ENCODE measurements at places on chromosomes 16 and 17.

DNA sequence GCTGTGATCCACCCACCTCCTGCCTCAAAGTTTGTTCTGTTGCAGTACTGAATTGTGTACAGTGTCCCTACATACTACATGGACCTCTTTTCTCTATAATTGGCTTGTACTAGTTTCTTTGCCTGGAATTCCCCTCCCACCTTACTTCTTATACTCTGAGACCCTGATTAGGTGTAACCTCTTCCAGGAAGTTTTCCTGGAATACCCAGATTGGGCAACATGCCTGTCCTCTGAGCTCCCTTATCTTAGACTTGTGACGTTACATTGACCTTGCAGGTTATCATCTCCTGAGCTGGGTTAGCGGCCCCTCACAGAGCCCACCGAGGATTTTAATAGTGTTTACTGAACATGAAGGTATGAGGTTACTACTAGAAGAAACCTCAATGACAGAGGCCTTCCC, 237.0 kb downstream of the ZNF423 start:
- DNase-seq: no peak

DNA sequence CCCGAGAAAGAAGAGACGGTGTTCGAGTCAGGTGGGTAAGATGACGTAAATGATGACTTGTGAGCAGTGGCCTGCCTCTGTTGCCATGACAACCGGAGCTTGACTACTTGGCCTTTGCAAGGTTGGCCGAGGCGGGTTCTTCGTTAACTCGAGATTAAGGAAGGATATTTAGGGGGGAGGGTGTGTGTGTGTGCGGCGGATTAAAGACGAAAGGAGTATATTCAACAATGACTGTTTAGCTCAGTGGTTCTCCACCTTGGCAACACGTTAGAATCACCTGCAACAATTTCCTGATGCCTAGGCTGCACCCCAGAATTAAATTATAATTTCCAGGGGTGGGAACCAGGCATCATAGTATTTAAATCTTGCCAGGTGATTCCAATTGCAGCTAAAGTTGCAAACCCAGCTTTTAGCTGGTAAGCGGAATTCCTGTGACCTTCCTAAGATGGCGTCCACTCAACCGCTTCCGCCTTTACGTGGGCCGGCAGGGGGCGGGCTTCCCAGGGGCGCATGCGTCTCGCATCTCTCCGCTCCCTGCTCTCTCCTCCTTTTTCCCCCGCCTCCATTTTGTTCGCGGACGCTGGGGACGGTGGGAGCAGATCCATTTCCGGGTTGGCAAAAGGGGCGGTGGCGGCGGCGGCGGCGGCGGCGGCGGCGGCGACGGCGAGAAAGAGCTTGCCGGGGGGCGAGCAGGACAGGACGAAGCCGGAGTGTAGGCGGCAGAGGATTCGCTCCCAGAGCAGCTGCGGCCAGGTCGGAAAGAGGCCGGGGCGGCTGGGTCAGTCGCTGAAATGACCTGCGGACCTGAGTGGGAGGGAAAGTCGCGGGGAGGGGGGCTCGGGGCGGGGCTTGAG, at the start of gene WIPF2:
TSS of gene WIPF2 (plus strand) at position 565 of the 854 bp plus-strand sequence. CDS start 37,156 bp downstream, outside the sequence.
- peak; percentile 98 for DNase-seq

DNA sequence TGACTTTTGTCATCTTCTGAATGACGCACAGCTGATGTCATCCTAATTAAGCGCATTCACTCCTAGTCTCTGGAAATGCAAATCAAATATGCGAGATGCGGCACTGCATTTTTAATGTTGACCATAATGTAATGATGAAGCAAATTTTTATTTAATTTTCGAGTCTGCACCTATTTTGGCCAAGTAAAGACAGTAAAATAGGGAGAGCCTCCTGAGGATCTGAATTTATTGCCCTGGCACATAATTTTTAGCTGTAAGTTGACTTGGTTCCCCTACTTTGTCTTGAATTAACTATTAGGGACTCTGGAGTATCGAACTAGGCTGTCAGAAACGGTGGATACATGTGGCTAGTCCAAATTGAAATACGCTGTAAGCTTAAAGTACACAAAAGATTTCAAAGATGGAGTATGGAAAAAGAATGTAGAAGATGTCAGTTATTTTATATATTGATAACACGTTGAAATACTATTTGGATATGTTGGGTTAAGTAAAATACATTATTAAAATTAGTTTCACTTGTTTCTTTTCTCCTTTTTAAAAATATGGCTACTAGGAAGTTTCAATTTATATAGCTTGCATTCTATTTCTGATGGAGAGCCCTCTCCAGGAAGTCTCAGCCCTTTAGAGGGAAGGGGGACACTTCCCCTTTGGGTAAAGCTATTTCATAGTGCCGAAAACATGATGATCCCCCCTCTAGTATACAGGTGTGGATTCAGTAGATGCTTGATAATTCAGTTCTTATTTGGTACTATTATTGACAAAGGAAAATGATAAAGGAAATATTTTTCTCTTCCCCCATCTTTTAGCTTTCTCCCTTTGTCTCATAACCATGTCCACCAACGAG, 991 bp downstream of the KPNA2 start:
- no peak for DNase-seq

GRCh38 chr17:67253384-67253783, 8.4 kb upstream of the HELZ start:
- DNase-seq: no peak

- no peak for DNase-seq
Observed at GRCh38 chr16:53817117-53817755, 113.3 kb downstream of the FTO start.

- peak; percentile 11 for DNase-seq
Observed at GRCh38 chr17:9217151-9218056, 196.1 kb downstream of the NTN1 start.

DNA sequence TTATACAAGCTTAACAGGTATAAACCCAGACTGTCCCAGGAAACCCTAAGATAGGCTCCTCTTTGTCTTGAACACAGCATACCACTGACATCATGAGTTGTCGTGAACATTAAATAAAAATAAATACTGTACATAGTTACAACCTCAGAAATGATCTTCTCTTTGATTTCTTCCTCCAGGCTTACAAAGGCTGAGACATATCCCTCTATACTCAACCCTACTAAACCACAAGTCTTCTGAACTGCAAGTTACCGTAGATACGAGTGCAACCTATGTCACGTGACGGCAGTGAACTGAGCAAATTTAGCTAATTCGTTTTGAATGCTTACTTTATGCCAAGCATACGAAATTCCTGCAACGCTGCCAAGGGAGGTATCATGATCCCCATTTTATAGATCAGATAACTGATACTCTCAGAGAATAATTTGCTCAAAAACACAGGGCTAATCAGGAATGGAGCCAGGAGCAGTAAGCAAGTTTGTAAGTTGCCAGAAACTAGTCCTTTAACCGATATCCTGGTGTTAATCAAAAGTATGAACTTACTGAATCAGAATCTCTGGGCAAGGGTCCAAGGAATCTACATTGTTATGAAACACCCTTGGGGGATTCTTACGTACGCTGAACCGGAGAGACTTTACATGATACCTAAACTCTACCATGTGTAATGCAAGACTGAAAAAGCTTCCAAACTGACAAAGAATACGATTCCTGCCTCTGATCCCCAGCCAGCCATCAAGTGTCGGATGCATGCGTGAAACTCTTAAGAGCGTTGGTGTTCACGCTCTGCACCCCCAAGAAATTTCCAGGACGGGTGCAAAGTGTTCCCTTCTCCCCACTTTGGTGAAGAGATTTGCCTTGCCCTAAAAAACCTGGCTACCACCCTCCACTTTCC, 106.2 kb downstream of the XYLT1 start:
- no peak for DNase-seq

DNA sequence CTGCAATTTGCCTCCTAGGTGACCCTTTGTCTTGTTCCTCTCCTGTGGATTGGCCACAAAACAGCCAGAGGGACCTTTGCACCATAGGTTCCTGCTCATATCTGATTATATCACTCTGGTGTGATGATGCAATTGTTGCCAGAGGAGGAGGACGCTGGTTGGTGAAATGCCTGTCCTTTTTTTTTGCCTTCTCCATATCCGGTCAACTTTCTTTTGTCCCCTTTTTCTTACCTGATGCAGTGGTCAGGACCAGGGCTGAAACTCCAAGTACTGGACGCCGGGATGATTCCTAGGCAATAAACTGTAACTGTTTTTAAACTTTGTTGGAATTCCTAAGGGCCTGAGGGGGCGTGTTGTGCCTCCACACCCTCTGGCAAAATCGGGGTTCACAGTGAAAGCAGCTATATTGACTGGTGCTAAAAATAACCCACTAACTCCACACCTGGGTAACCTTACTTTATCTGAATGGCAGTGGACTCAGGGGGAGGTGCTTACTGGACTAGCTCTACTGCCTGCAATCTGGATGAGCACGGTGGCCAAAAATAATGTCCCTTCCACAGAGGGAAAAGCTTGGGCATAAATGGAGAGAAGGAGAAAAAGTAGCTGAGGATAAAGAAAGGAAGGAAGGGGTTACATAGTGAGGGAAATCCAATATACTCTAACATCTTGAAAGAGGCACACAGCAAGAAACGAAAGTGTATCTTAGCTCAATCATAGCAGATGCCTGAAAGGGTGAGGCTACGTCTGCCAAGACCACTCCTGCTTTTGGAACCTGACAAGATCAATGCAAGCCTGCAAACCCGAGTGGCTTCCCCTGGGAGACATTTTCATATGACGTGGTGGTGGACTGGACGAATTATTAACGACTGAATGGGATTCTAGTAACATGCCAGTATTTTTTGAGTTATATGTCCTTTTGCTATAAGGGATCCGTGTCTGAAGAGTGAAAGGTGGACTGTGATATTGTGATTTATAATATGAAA, 28.4 kb upstream of the ZNF423 start:
- DNase-seq: no peak

- no peak for DNase-seq
Observed at GRCh38 chr16:82726306-82726705, 99.5 kb downstream of the CDH13 start.

DNA sequence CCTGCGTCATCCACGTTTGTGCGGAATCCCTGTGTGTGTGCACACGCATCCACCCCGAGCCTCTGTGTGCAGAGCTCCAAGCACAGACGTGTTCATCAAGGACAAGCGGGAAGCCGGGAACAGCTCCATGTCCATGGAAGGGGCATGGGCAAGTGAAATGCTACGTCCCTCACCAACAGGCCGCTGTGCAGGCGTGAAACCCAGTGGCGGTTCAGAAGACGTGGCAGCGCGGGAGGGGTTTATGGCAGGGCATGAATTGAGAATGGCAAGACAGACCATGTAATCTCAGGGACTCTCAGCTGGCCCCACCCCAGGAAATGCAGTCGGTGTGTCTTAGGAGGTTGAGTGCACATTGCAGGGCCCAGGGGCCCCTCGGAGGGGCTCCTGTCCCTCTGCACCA, 52.7 kb downstream of the TBC1D16 start:
- DNase-seq: no peak

- no peak for DNase-seq
Observed at GRCh38 chr17:80790981-80791742, 200.5 kb upstream of the CHMP6 start.

GRCh38 chr17:78997231-78997741, 12.3 kb downstream of the CANT1 start:
- DNase-seq: no peak

DNA sequence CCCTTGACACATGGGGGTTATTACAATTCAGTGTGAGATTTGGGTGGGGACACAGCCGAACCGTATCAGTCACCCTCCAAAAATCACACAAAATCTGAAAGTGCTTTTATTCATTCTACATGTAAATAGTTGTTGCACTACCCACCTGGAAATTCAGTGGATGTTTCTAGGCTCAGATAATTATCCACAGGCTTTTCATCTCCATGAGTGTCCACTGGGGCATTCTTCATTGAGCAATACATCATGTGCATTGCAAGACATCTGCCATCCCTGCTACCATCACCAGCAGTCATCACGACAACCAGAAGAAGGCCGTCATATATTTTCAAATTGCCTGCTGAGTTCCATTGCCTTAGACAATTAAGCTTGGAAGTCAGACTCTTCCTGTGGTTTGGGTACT, 330.8 kb downstream of the WWOX start:
- DNase-seq: no peak

DNA sequence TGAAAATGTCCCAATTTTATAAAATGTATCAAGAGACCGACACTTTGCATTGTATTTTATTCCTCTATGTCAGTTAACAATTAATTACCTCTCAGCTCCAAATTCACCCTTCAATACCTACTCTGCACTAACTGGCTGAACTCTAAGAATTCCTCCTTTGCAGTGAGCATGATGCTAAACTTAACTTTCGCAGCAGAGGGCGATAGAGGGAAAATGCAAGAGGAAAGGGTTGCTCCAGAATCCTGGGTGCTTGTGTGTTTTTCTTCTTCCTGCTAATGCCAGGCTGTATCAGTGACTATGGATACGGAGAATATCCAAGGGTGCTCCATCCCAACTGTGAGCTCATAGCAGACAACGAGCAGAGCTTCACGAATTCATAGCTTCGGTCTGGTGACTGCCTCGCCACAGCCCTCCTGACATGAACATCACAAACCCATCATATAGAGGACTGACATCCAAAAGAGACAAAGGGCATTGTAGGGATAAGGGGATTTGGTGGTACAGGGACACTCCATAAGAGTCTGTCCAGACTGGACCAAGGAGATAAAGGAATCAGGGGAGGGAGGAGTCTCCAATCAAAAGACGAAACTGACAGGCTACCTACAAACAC, 172.9 kb downstream of the STX8 start:
- DNase-seq: no peak

DNA sequence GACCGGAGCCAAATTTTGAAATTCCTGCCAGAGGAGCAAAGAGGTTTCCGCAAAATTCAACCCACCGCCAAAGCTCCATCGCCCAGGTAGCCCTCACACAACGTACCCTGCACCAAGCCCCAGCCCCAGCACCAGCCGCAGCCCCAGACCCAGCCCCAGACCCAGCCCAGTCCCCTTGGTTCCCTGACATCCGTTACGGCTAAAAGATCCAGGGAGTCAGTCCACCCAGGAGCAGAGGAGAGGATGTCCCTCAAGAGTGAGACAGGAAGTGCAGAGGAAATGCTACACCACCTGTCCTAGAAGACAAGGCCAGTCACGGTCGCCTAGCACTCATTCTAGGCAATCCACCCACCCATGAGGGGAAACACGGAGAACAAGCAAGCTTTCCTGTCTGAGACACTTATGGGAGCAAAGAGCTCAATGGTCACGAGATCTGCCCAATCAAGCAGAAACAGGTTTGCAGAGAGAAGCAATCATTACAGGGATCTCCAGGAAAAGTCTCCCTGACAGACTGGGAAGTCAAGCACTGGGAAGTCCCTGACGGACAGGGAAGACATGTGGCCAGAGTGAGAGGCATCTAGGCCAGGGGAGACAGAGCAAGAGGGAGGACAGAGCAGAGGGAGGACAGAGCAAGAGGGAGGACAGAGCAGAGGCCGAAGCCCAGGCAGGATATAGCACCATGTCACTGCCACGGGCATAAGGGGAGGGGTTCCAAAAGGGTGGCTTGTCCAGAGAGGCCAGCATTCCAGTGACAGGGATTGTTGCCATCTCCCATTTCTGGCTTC, 15.0 kb upstream of the KCNJ18 start:
- no peak for DNase-seq

GRCh38 chr16:57623251-57624043, 5.0 kb upstream of the ADGRG1 start:
- peak; percentile 72 for DNase-seq

All from right cardiac atrium (tissue), 5 donors.